ENCODE measurements at places on chromosomes 1 and 21.

GRCh38 chr1:18005238-18005637 lies 102.4 kb upstream of the IGSF21 start:
- no peak for DNase-seq

- no peak for DNase-seq
These were observed 687.0 kb upstream of the ADGRL4 start for GRCh38 chr1:79693441-79694114.

DNA sequence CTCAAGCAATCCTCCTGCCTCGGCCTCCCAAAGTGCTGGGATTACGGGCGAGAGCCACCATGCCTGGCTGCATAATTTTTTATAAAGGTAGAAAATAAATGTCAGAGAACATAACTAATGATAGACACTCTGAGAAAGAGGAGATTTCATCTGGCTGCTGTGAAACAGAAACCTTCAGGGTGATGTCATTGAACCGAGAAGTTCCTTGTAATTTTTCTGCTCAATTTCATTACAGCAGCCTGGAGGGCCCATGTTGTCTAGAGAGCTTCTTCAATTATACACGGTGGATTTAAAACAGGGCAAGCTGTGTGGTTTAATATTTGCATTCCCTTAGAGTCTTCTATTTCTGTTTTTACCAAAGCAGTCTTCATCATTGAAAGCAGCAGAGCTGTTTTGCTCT lies 64.3 kb upstream of the MORC3 start:
- no peak for DNase-seq

GRCh38 chr1:218304281-218305039 lies 19.4 kb downstream of the RRP15 start:
- no peak for DNase-seq

GRCh38 chr1:50275566-50275965 lies 147.7 kb downstream of the DMRTA2 start:
- DNase-seq, result peak; percentile 44

DNA sequence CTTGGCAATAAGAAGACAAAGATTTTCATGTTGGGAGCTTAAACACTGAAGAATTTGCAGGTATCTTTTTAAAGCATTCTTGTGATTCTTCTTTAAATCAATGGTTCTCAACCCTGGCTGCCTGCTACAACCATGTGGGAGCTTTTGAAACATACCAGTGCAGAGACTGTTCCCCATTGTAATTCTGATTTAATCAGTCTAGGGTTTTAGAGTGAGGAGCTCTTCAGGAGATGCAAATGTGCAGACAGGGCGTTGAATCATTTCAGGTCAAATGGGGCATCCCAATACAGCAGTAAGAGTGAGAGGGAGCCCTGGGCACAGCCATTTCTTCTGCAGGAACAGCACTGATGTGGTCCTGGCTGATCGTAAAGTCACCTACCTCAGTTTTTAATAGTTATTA lies 24.3 kb downstream of the KCNJ6 start:
- peak; percentile 72 for DNase-seq

DNA sequence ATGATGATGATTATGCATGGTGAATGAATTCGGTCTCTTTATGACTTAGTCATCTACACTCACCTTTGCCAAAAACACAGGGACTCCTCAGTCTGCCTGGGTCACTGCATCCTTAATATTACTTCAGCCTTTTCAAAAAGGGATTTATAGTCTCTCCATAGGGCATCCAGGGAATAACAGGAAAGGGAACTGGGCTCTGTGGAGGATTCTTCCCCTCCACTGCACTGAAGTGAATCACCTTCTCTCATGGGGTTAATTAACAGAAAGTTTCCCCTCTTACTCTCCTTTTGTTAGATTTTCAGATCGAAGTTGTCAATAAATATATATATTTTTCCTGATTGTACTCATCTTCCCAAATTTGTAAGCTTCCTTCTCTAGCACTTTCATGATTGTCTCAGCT lies at the start of gene OR6K3:
Gene OR6K3 (minus strand): TSS at position 101 of the 400 bp plus-strand sequence. CDS start 2,605 bp downstream, outside the sequence.
- no peak for DNase-seq

GRCh38 chr1:33001282-33001681 lies 35.4 kb downstream of the AK2 start:
- no peak for DNase-seq

DNA sequence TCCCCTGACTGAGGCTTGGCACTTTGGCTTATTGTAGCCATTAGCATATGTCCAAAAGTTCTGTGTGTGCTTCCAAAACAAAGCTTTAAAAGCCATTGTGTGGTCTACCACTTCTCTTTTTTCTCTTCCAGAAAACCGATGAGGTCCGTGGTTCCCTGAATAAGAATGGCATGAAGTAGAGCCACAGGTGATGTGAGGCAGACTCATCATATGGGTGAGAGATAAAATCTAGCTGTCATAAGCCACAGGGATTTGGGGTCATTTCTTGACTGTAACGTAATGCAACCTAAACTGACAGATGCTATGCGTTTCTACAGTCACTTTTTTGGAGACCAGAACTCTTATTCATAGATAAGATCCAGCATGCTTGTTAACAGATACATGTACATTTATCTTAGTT lies 7.0 kb upstream of the GREM2 start:
- no peak for DNase-seq

- no peak for DNase-seq
These were observed 460.5 kb downstream of the PTPRU start for GRCh38 chr1:29696656-29697390.

GRCh38 chr1:113042285-113043143 lies 30.5 kb upstream of the LRIG2 start:
- DNase-seq, result peak; percentile 96

DNA sequence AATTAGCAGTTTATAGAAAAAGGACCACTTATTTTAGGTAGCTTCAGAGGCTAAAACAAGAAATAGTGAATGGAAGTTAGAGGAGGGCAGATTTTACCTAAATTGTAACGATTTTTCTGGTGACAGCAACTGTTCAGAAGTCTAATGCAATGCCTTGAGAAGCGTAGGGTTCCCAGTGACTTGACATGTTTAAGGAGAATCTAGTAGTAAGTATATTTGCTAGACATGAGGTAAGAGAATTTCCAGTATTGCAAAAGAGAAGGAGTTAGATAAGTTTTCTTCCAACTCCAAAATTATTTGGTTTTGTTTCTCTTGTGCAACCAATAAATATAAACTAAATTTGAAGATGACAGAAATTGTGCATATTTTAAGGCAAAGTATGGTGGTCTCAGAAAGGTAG lies 140.0 kb downstream of the SMYD3 start:
- DNase-seq, result no peak

DNA sequence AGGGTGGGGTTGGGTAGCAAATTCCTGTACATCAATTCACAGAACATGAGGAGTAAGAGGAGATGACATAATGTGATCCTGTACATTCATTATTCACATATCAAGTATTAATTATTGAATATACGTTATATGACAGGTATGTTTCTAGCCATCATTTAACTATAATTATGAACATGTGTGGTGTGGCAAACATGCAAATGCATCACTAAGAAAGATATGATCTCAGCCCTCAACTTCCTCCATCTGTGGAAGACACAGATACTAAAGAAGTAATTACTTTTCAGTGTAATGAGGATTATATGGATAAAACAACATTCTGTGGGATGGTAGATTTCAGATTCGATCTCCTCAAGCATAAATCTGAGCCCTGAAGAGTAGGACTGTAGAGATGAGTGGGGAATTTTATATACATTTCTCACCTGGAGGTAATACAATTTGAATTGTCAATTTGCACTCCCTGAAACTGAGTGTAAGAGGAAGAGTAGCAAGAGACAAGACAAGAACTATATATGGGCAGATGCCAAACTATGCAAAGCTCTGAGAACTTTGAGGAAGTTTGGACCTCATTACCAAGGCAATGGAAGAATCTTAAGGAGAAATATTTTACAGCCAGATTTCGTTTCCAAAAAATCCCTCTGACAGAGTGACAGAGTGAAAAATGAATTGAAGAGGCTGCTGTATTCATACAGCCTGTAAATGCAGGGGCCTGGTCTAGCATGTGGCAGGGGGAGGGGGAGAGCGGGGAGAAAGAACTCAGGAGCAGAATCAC lies 275.5 kb downstream of the TPR start:
- DNase-seq, result no peak

GRCh38 chr1:46616277-46617107 lies at the start of gene MOB3C:
MOB3C (minus strand) TSS chr1:46616811; CDS start chr1:46613321, 3,490 bp downstream.
- no peak for DNase-seq

GRCh38 chr1:246622035-246622652 lies 55.9 kb downstream of the CNST start:
- DNase-seq, result no peak

- no peak for DNase-seq
These were observed 50.7 kb downstream of the MATN1 start for GRCh38 chr1:30672661-30673060.

DNA sequence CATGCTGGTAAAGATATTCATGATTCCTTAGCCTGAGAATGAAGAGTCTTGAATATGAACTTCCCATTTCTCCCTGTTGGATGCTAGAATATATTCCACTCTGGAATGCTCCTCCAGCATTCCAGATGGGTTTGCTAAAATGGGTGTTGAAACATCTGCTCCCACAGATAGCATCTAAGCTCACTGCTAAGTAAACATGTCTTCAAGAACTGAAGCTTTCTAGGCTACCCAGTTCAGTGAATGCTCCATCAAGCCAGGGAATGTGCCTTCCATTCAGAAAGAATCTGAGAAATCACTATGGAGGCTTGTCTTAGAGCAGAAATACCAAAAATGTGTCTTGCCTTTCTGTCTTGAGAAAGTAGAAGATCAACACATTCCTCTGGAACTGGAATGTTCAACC lies 81.1 kb downstream of the TNFSF18 start:
- no peak for DNase-seq

- no peak for DNase-seq
These were observed 505 bp upstream of the GNPAT start for GRCh38 chr1:231240531-231240882.

DNA sequence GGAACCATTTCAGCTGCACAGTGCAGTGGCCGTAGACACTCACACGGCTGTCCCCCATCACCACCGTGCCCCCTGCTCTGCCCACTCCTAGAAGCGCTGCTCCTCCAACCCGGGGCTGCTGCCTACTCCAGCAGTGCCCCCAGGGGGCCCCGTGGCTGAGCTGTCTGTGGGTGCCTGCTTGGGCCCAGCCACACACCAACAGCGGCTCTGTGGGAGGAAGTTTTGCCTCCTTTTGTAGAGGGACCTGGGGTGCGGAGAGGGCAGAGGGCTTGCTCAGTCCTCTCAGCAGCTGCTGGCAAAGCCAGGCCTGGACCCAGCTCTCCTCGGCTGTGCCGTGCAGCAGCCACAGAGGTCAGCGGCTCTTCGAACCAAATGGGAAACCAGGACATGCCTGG lies 11.4 kb upstream of the LRRC3 start:
- DNase-seq, result no peak

- no peak for DNase-seq
These were observed 664 bp downstream of the SLAMF1 start for GRCh38 chr1:160646180-160646579.

DNA sequence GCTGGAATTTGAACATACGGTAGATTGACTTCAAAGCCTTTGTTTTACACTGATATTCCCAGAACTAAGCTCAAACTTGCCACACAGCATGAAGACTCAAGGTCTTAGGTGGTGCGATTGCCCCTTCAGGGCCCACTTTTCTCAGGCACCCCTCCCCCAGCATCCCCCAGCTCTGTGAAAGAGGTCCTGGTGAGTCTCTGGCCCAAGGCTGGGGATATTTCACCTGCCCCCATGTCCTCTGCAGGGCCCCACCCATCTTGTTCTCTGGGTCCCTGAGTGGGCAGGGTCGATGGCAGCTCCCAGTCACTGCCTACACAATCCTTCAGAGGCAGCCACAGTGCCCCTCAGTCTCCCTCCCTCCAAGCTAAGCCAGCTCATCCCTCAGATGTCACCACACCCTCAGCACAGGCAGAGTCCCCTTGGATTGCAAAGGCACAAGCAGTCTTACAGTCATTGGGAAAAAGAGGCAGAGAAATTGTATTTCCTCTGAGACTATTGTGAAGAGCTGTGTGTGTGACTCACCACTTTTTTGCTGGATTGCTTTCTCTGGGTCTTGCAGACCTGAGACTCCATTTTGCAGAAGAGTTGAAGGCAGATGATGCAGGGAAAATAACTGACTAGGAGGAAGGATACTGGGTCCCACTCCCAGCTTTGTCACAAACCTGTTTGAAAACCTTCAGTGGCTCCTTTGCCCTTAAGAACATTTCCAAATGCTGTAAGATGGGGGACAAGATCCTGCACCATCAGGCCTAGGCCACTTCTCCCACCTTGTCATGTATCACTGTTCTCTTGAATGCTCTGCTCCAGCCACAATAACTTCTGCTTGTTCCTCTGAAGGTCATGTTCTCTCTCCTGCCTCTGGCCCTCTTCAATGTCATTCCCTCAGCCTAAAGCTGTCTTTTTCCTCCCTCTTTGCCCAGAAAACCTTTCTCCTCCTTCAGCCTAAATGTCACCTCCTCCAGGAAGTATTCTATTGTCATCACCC lies 119.1 kb upstream of the GRIK3 start:
- no peak for DNase-seq

DNA sequence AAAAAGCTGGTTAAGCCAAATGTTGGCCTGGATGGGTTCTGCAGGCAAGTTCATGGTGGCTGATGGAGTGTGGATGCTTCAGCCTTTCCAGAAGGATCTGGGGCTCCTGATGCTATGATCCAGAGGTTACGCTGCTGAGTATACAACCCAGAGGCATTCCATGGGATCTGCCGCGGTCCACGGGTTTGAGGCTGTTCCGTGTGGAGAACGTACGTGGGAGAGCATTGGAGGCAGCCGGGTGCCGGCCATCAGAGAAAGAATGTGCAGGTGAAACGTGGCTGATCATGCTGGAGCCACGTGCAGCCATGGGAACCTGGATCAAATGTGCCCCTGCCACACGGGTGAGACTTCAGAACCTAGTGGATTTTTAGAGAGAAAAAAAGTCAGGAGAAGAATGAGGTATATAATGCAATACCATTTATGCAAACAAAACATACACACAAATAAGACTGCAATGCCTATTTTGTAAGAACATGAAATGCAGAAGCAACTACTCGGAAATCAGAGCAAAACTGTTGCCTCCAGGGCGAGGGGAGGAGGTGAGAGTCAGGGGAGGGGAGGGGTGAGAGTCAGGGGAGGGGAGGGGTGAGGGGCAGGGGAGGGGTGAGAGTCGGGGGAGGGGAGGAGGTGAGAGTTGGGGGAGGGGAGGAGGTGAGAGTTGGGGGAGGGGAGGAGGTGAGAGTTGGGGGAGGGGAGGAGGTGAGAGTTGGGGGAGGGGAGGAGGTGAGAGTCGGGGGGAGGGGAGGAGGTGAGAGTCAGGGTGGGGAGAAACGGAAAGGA lies 116.5 kb upstream of the C1orf174 start:
- no peak for DNase-seq

- no peak for DNase-seq
These were observed 12.2 kb downstream of the SPATA46 start for GRCh38 chr1:162364498-162364897.

DNA sequence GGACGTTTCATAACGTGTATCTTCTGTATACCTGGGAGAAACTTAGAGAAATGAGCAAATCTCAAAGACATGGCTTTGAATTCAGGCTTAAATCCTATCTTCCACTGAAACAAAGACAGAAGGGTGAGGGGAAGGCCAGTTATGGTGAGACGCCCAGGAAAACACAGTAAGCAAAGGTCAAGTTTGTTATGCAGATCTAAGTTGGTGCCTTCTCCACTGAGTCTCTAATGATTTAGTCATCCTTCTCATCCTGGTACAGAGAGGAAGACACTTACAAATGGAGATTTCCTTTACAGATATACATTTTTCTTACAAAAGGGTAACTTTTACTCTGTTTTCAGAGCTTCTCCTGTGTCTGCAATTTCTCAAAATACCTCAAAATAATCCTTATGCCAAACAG lies 64.4 kb downstream of the MAP3K7CL start:
- DNase-seq, result peak; percentile 48

GRCh38 chr1:226033582-226033981 lies 28.9 kb upstream of the H3-3A start:
- DNase-seq, result no peak
